ENCODE measurements at places on chromosomes 5 and 9.
A peak's percentile ranks its signal among the peaks of the same experiment; 100 is the strongest.

DNA sequence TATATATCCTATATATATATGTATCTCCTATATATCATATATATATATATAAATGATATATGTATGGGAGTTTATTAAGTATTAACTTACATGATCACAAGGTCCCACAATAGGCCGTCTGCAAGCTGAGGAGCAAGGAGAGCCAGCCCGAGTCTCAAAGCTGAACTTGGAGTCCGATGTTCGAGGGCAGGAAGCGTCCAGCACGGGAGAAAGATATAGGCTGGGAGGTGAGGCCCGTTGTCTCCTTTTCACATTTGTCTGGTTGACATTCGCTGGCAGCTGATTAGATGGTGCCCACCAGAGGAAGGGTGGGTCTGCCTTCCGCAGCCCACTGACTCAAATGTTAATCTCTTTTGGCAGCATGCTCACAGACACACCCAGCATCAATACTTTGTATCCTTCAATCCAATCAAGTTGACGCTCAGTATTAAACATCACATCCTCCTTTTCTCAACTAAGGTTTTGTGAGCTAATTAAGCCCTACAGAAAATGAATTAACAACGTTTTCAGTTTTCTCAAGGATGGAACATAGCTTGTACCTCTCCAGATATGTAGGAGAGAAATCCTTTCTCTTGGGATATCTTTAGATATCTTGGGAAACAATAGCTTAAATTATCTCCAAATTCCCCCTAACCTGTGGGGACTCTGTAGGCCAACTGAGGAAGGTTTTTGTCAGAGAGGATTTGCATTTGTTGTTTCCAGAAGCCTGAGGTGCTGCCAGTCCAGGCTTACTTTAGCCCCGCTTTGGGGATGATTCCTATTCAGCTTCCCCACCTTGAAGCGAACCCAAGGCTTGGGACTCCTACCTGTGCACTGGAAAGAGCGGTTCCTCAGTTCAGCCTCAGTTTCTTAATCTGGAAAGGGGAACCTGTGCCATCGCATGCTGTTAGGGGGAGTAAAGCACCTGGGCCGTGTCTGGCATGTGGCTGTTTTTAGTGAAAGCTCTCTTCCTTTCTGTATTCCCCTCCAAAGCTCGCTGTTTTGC, 163.2 kb downstream of the CACNA1B start:
- no peak for DNase-seq

- peak; percentile 55 for DNase-seq
Observed at GRCh38 chr9:104795082-104795481, 31.2 kb downstream of the NIPSNAP3B start.

- DNase-seq, result peak; percentile 84
Observed at GRCh38 chr9:115013998-115014397, 83.6 kb upstream of the TNFSF8 start.

GRCh38 chr9:3852545-3852944, 326.7 kb upstream of the RFX3 start:
- DNase-seq, result no peak

DNA sequence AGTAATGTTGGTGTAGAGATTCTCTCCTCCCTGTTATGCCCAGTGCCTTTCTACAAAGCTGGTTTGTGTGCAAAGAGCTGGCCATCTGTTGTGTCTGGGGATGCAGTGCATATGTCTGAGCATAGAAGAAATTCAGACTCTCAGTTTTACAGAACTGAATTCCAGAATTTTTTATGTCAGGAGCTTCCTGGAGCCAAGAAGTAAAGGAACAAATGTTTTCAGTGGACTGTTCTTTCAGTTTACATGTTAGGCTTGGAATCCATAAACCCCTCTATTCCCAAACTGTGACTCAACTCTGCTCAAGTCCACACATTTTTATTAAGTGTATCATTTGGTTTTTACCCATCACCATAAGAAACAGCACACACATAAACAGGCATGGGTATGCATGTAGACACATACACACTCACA, 366.0 kb downstream of the BRINP1 start:
- no peak for DNase-seq

- peak; percentile 81 for DNase-seq
Observed at GRCh38 chr5:32076699-32077695, 97.1 kb downstream of the GOLPH3 start.

- no peak for DNase-seq
Observed at GRCh38 chr9:127458921-127459320, 7.6 kb downstream of the LRSAM1 start.

GRCh38 chr5:173515526-173515925, 100.9 kb downstream of the BOD1 start:
- no peak for DNase-seq

- peak; percentile 83 for DNase-seq
Observed at GRCh38 chr9:92761686-92762085, 2.9 kb downstream of the BICD2 start.

DNA sequence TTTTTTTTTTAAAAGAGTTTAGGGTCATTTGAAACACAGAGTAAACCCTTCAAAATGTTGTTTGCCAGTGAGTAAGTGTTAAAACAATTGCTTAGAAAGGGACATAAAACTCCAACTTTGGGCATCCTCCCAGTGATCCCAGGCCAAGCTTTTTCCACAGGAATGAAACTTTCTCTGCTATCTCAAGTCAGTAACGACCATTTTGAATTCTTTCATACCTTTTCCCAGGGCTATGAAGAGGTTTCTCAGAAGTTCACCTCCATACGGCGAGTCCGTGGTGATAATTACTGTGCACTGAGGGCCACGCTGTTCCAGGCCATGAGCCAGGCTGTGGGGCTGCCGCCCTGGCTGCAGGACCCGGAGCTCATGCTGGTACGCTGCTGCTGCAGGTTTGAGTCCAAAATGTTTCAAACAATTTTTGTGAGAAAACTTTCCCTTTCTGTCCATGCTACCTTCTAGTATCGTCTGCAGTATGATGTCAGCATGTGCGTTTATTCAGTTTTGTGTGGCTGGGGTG, 16.8 kb downstream of the OTULIN start:
- no peak for DNase-seq

- DNase-seq, result peak; percentile 39
Observed at GRCh38 chr9:79858508-79858907, 286.7 kb downstream of the TLE4 start.

DNA sequence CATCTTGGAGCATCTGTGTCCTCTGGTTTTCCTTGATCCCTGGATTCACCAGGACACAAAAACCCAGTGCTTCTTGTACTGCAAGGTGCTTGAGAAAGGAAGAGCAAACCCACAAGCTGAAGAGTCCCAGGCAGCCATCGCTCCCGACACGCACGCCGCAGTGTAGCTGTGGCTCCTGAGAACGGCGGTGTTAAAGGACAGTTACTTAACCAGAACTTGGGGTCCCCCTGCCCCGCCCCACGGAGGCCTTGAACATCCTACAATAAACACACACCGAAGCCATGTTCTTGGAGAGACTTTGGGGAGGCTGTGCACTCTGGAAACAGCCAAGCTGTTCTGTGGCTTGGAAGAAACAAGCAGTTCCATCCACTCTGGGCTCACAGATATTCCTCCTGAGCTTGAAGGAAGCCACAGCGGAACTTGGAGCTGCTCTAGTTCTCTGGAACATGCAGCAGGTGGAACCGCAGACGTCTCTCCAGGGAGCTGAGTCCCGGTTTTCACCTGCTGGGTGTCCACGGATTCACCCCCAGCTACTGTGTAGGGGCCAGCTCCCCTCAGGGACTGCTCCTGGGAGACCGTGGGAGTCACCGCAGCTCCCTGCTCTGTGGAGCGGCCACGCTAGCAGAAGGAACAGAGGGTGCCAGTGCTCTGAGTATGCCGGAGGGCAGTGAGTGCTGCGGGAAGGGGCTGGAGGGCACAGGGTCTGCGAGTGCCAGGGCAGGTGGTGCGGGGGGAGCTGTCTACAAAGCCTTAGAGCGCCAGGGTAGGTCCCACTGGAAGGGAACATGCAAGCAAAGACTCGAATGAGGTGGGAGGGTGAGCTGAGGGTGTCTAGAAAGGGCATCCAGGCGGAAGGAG, 107.3 kb downstream of the ADAMTS2 start:
- DNase-seq, result no peak
